ENCODE measurements at places on chromosomes 5 and 9.

DNA sequence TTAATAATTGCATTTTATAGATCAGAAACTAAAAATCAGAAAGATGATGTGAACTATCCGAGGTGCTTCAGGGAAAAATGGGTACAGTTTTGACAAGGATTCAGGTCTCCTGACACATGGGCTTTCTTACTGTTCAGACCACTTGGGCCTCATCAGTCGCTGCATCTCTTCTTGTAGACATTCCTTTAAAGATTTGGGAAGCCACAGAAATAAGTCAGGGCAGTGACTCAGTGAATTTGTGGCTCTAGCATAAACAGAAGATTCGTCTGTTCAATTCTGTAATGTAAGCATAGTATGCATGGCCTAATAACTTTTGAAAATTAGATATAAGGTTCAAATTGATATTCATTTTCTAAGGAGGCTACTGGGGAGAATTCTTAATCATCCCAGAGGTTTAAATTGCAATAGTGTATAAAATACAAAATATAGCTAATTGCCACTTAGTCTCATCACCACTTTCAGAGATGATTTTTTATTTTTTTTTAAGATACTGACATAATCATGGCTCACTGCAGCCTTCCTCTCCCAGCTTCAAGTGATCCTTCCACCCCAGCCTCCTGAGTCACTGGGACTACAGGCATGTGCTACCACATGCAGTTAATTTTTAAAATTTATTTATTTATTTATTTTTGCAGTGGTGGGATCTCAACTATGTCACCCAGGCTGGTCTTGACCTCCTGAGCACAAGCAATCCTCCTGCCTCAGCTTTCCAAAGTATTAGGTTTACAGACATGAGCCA lies 48.9 kb downstream of the RASEF start:
- no peak for DNase-seq

GRCh38 chr9:35728041-35728971 lies 3.7 kb downstream of the TLN1 start:
- DNase-seq = peak; percentile 46

DNA sequence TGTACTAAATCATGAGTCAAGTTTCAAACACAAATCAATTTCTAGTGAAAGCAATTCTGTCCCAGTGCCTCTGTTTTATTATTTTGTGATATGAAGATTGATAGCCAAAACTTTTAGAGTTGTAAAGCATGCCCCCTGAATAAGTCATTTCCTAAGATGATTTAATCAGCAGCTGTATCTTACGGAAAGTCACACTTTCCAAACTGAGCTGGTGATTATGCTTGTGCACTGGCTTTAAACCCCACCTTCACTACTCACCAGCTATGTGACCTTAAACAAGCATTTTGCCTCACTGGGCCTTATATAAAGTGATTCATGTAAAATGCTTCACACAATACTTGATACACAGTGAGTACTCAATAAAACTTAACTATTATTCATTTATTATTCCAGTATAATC lies 78.1 kb downstream of the EDIL3 start:
- DNase-seq = no peak

DNA sequence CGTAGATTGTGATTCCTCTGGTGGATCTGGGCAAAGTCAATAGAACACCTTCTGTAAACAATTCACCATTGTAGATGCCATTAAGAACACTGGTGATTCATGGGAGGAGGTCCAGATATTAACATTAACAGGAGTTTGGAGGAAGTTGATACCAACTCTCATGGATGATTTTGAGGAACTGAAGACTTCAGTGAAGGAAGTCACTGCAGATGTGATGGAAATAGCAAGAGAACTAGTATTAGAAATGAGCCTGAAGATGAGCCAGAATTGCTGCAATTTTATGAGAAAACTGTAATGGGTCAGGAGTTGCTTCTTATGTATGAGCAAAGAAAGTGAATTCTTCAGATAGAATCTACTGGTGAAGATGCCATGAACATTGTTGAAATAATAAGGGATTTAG lies 26.9 kb downstream of the TCERG1 start:
- no peak for DNase-seq

GRCh38 chr5:73319036-73319435 lies 129.5 kb downstream of the FOXD1 start:
- DNase-seq = no peak

DNA sequence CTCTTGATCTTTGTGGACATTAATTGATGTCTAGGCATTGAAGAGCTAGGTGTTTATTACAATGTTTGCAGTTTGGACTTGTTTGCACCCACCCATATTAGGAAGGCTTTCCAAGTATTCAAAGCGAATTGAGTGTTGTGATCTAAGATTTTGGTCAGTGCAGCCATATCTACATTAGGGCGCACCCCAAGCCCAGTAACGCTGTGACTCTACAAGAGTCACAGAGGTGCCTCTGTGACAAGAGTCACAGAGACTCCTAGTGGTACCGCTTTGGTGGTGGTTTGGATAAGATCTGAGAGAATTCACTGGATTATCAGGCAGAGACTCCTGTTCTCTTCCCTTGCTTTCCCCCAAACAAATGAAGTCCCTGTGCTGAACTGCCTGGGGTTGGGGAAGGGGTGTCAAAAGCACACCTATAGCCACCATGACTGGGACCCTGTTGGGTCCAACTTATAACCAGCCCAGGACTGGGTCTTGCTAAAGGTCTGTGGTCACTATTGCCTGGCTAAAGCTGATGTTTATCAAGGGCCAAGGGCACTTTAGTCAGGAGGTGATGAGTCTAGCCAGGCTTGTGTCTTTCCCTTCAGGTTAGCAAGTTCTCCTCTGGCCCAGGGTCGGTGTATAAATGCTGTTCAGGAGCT lies 114.1 kb upstream of the RIOK2 start:
- no peak for DNase-seq

- no peak for DNase-seq
Measured at GRCh38 chr5:163439092-163439425, 1.7 kb downstream of the CCNG1 start.

GRCh38 chr5:150507474-150508276 lies at the start of gene NDST1:
TSS of gene NDST1 (plus strand) at chr5:150508131. CDS start at chr5:150521255, 13,124 bp downstream.
- DNase-seq = no peak

- DNase-seq = peak; percentile 26
Measured at GRCh38 chr9:73219985-73220626, 68.4 kb downstream of the ANXA1 start.

DNA sequence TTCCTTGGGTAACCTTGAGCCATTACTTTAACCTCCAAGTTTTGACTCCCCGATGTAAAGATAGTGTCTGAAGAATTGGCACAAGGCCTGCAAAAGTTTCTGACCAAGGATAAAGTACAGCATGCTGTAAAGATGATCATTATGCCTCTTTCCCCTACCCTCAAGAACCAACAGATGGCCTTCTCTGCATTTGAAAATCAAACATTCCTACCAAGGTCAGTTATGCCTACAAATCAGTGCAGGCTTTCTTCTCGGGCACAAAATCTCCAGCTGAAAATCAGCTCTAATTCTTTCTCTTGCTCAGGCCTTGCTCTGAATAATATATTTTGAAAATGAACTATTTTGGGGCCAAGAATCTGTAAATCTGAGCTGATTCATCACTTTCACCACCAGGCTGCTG lies 59.7 kb downstream of the PPP2R2B start:
- DNase-seq = no peak

- no peak for DNase-seq
Measured at GRCh38 chr5:64331597-64332277, 166.1 kb downstream of the RNF180 start.

DNA sequence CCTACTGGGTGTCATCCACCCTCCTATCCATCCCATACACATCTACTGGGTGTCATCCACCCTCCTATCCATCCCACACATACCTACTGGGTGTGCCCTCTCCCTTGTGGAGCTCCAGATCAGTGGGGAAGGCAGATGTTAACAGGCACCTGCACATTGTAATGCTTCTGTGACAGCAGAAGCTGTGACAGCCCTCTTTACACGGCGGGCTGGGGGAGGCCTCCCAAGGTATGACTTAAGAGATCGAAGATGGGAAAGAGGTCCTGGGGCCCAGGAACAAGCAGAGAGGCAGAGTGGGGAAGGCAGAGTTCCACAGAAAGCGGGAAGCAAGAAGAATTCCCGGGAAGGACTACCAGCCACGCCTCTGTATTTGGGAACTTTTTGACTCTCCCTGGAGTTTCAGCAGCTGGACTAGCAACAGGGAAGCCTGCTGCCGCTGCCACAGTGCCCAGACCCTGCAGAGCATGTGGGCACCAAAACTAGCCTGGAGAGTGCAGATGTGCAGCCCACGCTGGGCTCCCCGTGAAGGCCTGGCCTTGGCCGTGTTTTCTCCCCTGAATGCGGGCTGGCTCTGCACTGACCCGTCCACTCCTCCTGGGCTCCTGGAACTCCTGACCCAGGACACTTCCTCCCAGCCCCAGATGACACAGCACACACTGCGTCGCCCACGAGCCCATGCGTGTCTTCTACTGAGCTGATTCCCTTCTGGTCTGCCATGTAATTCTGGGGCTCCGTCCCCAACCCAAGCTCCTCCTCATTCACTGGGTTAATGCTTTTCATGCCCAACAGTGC lies 9.3 kb downstream of the TOR1A start:
- DNase-seq = no peak

DNA sequence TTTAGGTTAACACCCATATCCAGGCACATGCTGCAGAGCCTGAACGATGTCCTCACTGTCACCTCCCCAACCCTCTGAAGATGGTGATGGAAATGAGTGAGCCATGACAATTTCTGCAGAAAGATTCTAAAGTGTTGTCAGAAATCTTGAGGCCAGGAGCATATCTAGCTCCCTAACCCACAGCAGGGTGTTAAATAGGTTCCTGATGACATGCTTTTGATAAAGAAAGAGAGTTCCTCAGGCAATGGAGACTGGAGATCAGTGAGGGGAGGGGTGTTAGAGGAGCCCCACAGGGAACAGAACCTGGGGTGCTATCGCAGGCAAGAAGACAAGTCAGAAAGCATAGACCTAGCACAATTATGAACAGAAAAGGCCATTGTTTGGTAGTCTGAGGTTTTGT lies 95.7 kb downstream of the ENC1 start:
- no peak for DNase-seq

DNA sequence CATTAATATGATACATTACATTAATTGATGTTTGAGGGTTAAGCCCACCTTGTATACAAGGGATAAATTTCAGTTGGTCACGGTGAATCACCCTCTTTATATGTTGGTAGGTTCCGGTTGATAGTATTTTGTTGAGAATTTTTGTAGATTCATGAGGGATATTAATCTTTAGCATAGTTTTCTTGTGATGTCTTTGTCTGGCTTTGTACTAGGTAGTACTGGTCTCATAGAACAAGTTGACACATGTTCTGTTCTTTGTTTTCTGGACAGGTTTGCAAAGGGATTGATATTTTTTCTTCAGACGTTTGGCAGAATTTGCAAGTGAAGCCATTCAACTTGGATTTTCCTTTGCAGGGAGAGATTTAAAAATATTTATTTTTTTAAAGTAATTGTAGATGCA lies 49.1 kb upstream of the CLK4 start:
- DNase-seq = no peak

DNA sequence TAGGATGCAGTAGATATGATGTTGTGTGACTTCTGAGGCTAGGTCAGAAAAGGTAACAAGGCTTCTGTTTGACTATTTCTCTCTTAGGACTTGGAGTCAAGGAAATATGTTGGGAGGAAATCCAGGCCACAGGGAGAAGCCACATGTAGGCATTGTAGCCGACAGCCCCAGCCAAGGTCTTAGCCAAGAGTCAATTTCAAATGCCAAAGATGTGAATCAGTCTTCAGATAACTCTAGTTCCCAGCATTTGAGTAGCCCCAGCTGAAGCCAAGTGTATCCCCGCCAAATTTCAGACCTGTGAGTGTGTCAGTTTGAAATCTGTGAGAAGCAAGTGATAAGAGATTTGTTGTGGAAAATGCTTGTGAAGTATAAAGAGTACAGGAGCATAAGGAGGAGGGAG lies 38.1 kb upstream of the ISL1 start:
- DNase-seq = no peak

GRCh38 chr5:54229041-54229780 lies 81.2 kb downstream of the ARL15 start:
- peak; percentile 82 for DNase-seq

- no peak for DNase-seq
Measured at GRCh38 chr5:158958021-158958994, 141.4 kb downstream of the EBF1 start.

- DNase-seq = no peak
Measured at GRCh38 chr5:167877924-167878323, 413.5 kb upstream of the WWC1 start.

- no peak for DNase-seq
Measured at GRCh38 chr9:114779352-114779845, 26.4 kb downstream of the TNFSF15 start.

- DNase-seq = no peak
Measured at GRCh38 chr9:72808446-72808768, 144.4 kb downstream of the ALDH1A1 start.

- DNase-seq = no peak
Measured at GRCh38 chr5:146426853-146427618, 20.1 kb upstream of the TCERG1 start.

GRCh38 chr9:94767331-94768072 lies 41.0 kb downstream of the AOPEP start:
- no peak for DNase-seq

DNA sequence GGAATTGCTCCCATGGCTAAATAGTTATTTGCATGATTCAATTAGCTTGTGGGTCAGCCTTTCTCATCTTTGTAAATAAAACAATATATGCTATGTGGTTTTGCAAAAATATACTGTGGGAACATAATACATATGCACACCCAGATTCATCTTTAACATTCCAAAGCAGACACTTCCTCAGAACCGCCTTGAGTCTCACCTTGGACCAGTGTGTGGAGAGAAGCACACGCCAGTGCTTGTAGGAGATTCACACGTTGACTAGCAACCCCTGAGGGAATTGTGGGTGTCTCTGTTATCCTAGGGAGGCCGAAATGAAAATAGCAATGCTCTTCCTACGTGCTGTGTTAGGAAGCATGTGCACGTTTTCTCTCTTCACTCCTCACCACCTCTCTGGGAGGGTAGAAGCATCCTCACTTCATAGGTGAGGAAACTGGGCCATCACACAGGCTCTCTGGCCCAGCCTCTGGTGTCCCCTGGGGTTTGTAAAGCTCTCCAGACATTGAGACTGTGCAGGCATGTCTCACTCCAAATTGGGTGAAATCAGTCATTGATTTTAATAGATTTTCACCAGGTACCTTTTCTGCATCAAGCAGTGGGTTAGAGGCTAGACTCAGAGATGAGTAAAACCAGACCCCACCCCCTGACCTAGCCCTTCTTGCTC lies 221.7 kb downstream of the PBX3 start:
- DNase-seq = no peak

Measured in stimulated activated CD4-positive, alpha-beta T cell treated with anti-CD3 and anti-CD28 coated beads, Interleukin-2, amount 100 ng/mL, for 24 hours (primary cell).